Right ventricle myocardium superior (tissue), 1 donor: ENCODE measurements at places on chromosomes 4 and X. TPM values are rescaled to one million over a fixed set of nuclear protein-coding genes. Genes with fewer than 3 reads are reported as not detected.

- no peak for DNase-seq
These were observed 110.0 kb upstream of the IGFBP7 start for GRCh38 chr4:57220172-57220571.

DNA sequence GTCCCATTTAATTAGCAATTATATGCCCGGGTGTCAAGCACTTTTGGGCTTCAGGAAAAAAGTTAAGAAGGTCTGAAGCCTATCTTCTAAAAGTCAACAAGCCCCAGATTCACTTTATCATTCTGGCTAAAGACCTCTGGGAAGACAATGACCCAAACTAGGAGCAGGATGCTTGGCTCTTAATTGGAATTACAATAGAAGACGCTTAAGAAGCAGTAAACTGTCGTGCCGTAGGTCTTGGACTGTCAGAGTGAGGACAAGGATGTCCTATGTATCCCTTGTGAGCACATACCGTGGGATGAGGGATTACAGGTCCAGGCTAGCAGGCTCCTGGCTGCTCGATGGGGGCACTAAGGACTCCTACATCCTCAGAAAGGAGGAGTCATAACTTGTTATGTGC, 3.2 kb upstream of the ARHGAP36 start:
- DNase-seq = no peak

DNA sequence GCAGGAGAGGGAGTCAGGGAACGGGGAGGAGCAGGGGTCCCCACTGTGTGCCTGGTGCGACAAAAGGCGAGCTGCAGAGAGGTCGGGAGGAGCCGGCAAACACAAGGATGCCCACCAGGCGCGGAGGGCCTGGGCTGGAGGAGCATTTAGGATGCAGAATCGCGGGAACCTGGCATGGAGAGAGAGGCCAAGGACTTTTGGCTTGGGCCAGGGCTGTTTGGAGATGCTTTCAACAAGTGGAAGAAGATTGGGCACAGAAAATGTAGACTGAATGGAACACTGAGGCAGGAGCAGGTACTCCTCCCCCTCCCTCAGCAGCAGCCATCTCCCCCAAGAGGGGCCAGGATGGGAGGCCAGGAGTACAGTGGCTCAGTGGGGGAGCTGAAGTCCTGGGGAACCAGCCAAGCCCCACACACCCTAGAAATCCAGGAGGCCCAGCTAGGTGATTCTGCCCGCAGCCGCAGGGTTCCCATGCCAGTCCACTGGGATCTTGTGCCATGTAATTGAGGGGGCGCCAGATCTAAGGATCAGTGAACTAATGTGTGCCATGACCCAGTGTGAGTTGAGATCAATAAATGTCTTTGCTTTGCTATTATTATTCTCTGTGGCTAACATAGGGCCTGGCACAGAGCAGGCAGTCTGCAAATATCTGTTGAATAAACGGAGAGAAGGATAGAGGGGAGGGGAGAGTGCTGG, 1.1 kb upstream of the ABLIM2 start:
- peak; percentile 34 for DNase-seq

GRCh38 chrX:12970691-12971202, 4.2 kb upstream of the TMSB4X start:
- DNase-seq = no peak

DNA sequence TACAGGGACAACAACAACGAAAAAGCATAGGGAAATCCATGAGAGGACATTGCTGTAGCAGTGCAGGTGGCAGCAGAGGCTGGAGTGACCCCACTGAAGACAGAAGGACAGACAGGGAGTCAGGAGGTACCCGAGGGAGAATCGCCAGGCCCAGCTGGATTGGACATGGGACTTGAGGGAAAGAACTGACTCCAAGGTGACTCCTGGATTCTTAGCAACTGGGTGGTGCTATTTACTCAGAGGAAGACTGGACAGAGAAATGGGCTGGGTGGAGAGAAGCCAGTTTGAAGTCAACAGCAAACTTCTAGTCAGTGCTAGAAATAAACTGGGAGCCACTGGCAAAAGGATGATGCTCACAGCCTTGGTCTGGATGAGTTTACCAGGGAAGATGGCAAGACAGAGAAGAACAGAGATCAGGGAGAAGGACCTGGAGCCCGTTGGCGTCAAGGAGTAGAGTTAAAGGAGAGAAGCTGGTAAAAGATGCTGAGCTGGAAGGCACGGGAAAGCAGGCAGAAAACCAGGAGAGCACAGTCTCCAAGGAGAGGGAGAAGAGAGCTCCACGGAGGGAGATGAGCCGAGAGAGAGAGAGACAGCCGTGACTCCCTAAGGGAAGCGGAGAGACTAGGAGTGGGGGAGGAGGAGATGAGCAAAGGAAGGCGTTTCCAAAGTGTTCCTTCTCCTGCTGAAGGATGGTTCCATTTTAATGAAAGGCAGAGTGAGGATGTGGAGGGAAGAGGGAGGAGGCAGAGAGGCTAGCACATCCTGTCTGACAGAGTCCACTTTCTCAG, 119.4 kb downstream of the AFAP1 start:
- no peak for DNase-seq

DNA sequence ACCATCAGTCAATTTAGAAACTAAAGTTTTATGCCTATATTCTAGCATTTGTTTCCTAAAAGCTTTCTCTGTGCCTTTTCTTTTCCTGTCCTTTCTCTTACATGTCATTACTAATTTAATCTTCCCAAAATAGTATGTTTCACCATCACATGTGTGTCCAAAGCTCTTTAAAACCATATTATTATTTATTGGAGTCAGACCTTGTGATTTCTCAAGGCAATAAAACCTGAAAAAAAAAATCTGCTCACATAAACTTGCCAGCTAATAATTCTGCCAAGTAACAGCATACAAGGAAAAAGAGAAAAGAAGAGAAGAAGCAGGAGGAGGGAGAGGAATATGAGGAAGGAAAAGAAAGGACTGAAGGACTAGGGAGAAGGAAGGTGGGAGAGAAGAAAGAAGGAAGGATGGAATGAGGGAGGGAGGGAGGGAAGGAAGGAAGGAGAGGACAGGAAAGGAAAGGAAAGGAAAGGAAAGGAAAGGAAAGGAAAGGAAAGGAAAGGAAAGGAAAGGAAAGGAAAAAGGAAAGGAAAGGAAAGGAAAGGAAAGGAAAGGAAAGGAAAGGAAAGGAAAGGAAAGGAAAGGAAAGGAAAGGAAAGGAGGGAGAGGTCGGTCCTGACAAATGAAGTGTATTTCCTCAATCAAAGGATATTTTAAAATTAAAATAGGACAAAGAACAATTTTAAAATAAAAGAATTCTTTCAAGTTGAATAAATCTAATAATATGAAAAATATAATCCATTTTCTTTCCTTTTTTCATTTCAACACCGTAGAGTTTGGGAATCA, 57.4 kb downstream of the ANTXR2 start:
- DNase-seq = no peak

- no peak for DNase-seq
These were observed 7.5 kb downstream of the RASL11B start for GRCh38 chr4:52869656-52870055.

DNA sequence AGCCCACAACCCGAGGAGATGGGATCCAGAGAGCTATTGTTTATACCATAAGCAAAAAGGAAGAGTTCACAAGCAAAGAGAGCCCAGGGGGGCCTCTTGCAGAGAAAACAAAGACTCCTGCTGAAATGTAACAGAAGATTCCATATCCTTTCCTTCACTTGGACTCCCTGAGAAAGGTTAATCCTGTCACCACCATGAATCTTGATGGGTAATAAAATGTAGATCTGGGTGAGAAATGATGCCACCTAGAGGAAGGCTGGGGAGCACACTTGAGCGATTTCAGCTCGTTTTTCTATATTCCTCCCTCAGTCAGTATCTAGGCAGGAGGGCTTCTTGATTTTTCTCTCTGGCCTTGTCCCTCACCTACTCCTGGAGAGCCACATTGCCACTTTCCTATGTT, 10.2 kb upstream of the KCNE5 start:
- DNase-seq = no peak

DNA sequence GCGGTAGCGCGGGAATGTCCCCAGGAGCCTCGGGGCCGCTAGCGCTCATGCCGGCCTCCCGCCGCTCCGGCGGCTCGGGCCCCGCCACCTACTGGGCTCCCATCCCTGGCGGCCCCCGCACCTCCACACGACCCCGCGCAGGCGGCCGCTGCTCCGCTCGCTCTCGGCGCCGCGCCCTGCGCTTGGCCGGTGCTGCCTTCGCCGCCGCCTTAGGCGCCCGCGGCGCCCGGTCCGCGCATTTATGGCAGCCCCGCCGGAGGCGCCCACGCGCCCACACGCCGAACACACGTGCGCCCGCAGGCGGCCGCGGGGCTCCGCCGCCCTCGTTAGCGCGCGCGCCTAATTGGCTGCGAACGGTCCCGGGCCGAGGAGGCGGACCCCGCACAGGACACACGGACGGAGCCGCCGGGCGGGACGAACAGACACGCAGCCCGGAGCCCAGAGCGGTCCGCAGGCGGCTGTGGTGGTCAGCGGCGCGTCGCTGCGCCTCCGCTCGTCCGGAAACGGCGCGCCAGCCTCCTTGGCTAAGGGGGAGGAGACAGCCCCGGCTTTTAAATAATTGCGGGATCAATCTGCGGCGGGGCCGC, at the start of gene NKX1-1:
NKX1-1 (minus strand) TSS at position 49 of the 587 bp plus-strand sequence; CDS start at position 49, 0 bp downstream.
- DNase-seq = peak; percentile 13

- DNase-seq = no peak
These were observed 72.8 kb downstream of the NSUN7 start for GRCh38 chr4:40822420-40823166.

- no peak for DNase-seq
These were observed 17.2 kb downstream of the RHOH start for GRCh38 chr4:40214038-40214437.

DNA sequence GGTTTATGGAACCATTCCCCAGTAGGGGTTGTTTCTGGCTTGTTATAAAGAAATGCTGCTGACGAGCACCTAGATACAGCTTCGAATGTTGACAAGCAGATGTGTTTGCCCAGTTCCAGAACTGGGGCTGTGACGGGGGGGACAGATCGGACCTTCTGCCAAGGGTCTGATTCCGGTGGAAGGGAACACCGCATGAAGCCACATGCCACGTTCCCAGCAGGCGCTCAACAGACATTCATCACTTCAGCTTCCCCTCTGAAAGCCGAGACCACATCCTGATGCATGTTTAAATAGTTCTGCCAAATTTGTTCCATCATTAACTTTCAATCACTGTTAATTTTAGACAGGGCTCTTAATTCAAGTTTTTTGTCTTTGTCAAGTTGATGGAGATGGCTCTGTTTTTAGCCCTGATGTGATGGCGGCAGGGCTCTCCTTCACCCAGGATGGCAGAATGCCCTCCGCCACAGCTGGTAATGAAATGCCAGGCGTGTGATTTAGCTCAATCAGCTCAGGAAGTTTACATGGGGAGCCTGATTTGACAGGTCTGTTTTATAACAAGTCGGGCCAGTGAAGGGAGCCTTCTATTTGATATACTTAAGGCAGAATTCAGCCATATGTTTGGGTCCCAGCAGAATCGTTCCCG, 57.4 kb downstream of the PSAPL1 start:
- DNase-seq = no peak

- no peak for DNase-seq
These were observed 223.2 kb downstream of the PCDH7 start for GRCh38 chr4:30943356-30943755.

GRCh38 chr4:166198041-166198440, 325.0 kb downstream of the TLL1 start:
- no peak for DNase-seq

DNA sequence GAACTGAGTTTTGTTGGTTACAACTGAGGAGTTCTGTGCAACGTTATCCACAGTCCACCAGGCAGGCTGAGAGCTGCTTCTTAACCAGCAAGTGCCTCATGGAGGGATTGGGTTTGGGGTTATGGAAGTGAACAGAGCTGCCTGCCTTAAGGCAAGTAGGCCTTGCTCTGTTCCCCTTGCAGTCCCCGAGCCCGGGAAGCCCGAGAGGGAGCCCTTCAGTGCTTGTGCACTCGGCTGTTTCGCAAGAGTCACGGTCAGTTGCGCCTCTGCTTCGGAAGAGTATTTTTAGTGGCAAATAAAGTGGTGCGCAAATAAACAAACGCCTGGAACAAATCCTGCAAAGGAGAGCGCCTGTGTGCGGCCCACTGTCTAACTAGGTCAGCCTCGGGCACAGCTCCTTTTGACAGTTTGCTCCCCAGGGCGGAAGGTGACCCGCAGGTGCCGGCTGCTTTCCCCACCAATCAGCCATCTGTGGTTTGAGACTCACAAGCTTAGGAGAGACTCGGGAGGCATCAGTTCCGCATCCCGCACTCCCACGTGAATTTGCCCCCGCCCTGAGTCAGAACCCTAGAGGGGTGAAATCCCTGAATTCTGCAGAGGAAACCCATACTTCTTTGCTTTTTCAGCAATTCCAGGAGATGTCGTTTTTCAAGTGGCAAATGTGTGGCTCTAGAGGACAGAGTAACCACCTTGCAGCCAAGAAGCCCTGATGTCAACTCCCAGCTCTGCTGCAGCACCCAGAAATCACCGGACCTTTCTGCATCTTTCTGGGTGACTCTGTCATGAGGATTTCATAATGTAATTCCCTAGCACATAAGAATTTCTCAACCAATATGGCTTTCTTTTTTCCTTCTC, 56.8 kb downstream of the LGI2 start:
- peak; percentile 80 for DNase-seq

- DNase-seq = no peak
These were observed 1266.8 kb upstream of the PCDH7 start for GRCh38 chr4:29453303-29453820.

DNA sequence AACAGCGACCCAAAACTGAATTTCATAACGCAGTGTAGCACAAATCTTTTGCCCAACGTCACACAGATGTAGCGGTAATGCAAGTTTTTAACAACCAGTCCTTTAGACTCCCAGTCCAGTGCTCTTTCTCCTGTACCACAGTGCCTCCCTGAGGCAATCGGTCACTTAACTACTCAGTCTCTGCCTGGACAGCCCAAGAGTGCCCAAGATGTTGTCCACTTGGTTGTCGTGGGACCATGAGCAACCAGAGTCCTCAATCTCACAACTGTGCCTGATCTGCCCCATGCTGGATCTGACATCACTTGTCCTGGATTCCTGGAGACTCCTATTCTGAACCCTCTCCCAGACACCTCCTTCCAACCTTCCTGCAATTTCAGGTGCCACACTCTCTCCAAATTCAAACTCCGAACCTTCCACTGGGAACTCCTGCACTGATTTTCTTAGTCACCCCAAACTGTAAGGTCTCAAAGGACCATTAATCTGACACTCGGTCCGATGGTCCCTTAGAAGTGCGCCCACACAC, 702 bp downstream of the MMGT1 start:
- DNase-seq = no peak

DNA sequence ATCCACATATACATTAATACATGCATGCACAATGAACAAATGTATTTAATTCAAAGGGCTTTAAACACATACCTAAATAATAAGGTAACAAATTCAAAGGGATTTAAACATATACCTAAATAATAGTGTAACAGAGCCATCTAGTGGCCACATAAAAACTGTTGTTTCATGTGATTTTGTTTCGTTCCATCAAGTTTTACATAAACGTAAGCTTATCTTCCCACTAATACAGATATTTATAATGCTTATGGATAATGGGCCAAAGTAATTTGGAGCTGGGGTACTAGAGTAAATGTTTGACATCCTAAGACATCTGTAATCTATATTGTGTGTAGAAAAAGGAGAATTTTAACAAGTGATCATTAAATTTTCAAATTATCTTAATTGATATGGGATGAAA, 82.3 kb downstream of the PRSS12 start:
- DNase-seq = no peak

L1CAM gene
- 5.3 TPM for total RNA-seq

MAGEE2 gene
- total RNA-seq = not detected

NAA15 gene
- total RNA-seq = 36.6 TPM

LRBA gene
- total RNA-seq = 17.9 TPM

H2BW2 gene
- total RNA-seq = not detected

TSPAN7 gene
- total RNA-seq = 26.6 TPM

PDLIM3 gene
- 208 TPM for total RNA-seq

CCDC110 gene
- total RNA-seq = 1.6 TPM

ANXA10 gene
- not detected for total RNA-seq

APOO gene
- total RNA-seq = 112 TPM

MAP9 gene
- total RNA-seq = 5.3 TPM

AFM gene
- not detected for total RNA-seq
